Tibial nerve (tissue), 4 donors: ENCODE measurements at places on chromosomes 3 and 15. TPM values are rescaled to one million over a fixed set of nuclear protein-coding genes. Genes with fewer than 3 reads are reported as not detected.

CSPG4 gene
- 129 TPM for total RNA-seq

GRCh38 chr3:23019596-23020300 is 183.4 kb upstream of the UBE2E2 start:
- H3K27me3 ChIP-seq: no peaks in the 10 kb centered on the region
- peak overlapping the region; percentile 36 for H3K27ac ChIP-seq
- peaks cover 8% of the 10 kb centered on the region for H3K4me1 ChIP-seq
- no peak overlapping the region for H3K4me3 ChIP-seq

MKRN2OS gene
- not detected for total RNA-seq

- no peak for DNase-seq
- no peak overlapping the region for H3K4me3 ChIP-seq
- no peaks in the 10 kb centered on the region for H3K36me3 ChIP-seq
- H3K27ac ChIP-seq: no peak overlapping the region
These were observed 22.7 kb upstream of the CHRNB4 start for GRCh38 chr15:78663703-78664102.

DNA sequence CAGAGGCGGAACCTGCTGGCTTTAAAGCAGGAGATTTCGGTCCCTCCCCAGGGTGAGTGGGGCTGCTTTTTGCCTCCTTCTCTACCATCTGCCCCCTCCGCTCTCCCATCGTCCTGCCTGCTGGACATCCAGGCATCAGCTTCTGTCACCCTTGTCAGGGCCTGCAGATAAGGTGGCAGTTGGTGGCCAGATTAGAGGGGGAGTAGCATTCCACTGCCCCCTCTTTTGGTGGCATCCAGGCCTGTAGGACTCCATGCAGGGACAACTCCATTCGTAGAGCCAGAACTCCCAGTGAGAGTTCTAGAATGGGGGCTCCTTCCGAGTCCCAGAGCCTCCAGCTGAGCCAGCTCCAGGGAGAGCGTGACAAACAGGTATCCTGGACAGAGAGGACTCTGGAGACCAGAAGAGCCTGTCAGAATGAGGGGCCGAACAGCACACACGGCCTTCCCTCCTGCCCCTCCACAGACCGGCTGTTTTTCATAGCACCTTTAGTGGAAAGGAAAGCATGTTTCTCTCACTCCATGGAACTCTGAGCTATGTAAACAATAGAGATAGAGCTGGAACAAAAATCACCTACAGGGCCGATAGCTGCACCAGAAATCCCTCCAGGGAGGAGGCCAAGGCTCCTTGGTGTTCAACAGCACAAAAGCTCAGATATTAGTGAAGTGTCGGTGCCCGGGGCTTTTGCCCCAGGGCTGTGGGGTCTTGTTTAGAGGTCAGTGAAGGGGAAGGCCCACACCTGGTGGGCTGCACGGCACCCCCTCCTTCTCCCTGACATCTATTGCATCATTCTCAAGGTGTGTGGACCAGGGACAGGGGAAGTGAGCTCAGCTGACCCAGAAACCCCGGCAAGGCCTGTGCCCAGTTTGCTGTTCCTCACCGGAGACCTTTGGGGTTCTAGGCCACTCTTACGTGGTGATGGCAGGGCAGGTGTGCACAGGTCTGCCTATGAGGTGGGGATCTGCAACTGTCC is 34.2 kb downstream of the MAGEF1 start:
- DNase-seq: no peak
- H3K27me3 ChIP-seq: no peaks in the 10 kb centered on the region
- no peak overlapping the region for H3K27ac ChIP-seq
- no peaks in the 10 kb centered on the region for H3K4me1 ChIP-seq
- H3K4me3 ChIP-seq: no peak overlapping the region
